Mammary microvascular endothelial cell (primary cell): ENCODE measurements at places on chromosomes 7 and 10. TPM values are rescaled to one million over a fixed set of nuclear protein-coding genes. Genes with fewer than 3 reads are reported as not detected.

NRG3 gene
- 0.13 and 0.20 TPM in 2 replicates for total RNA-seq

XRCC2 gene
- 4.7 and 6.5 TPM in 2 replicates for total RNA-seq

GIMAP5 gene
- 54.7 and 56.8 TPM in 2 replicates for total RNA-seq

CYP2C18 gene
- total RNA-seq = not detected in 2 replicates

SFTPA1 gene
- not detected in 2 replicates for total RNA-seq

HOXA5 gene
- total RNA-seq = 13.8 and 15.3 TPM in 2 replicates

OPN4 gene
- not detected in 2 replicates for total RNA-seq

SFRP4 gene
- total RNA-seq = 0.33 TPM in 1 of 2 replicates, not detected in the other

TDRD1 gene
- 0.07 TPM in 1 of 2 replicates, not detected in the other for total RNA-seq

GIMAP7 gene
- total RNA-seq = 20.4 and 26.2 TPM in 2 replicates

OR9A2 gene
- total RNA-seq = not detected in 2 replicates

VWDE gene
- total RNA-seq = not detected in 2 replicates

COL1A2 gene
- total RNA-seq = 6.7 and 7.7 TPM in 2 replicates

SSC4D gene
- 0.73 and 0.79 TPM in 2 replicates for total RNA-seq

NPFFR1 gene
- not detected in 2 replicates for total RNA-seq

PLEKHS1 gene
- total RNA-seq = not detected in 2 replicates

GHRHR gene
- total RNA-seq = not detected in 2 replicates

GIMAP8 gene
- 16.7 and 18.3 TPM in 2 replicates for total RNA-seq

UPK3BL2 gene
- total RNA-seq = 0.67 and 1.6 TPM in 2 replicates

STOX1 gene
- 0.59 TPM in 1 of 2 replicates, not detected in the other for total RNA-seq

ZNF804B gene
- total RNA-seq = not detected in 2 replicates

ELN gene
- 0.25 and 1.8 TPM in 2 replicates for total RNA-seq

LIPJ gene
- total RNA-seq = not detected in 2 replicates

IGFBP1 gene
- 1.4 and 3.2 TPM in 2 replicates for total RNA-seq

GCC1 gene
- 13.3 and 15.9 TPM in 2 replicates for total RNA-seq

LRRC4 gene
- 0.44 and 0.60 TPM in 2 replicates for total RNA-seq

ACBD7 gene
- total RNA-seq = 2.1 and 3.3 TPM in 2 replicates

NXPH1 gene
- total RNA-seq = not detected in 2 replicates

CYP3A5 gene
- total RNA-seq = not detected in 2 replicates

LIPN gene
- not detected in 2 replicates for total RNA-seq

IL2RA gene
- total RNA-seq = not detected in 2 replicates

GRM3 gene
- total RNA-seq = not detected in 2 replicates

HOXA6 gene
- total RNA-seq = 4.0 and 6.5 TPM in 2 replicates

RRP12 gene
- 33.5 and 41.9 TPM in 2 replicates for total RNA-seq

AGR2 gene
- not detected in 2 replicates for total RNA-seq

TMEM176B gene
- not detected in 2 replicates for total RNA-seq

HOXA3 gene
- 11.0 and 11.1 TPM in 2 replicates for total RNA-seq

GATAD1 gene
- total RNA-seq = 11.5 and 12.6 TPM in 2 replicates

CRTAC1 gene
- 0.74 and 5.6 TPM in 2 replicates for total RNA-seq

AKR1C4 gene
- not detected in 2 replicates for total RNA-seq

TCAF2 gene
- total RNA-seq = 16.5 and 19.4 TPM in 2 replicates

ZC3HAV1L gene
- total RNA-seq = 15.3 and 23.7 TPM in 2 replicates

TMEM229A gene
- not detected in 2 replicates for total RNA-seq

CDH23 gene
- not detected in 2 replicates for total RNA-seq

SAMD9L gene
- 35.8 and 40.4 TPM in 2 replicates for total RNA-seq

NUTM2B gene
- 0.27 TPM in 1 of 2 replicates, not detected in the other for total RNA-seq
